ENCODE measurements at places on chromosomes 2 and 18.
A peak's percentile ranks its signal among the peaks of the same experiment; 100 is the strongest.

- DNase-seq = no peak
These were observed 20.9 kb downstream of the NAPG start for GRCh38 chr18:10546557-10547300.

- DNase-seq = peak; percentile 53
These were observed at the start of gene QPCT for GRCh38 chr2:37344453-37345361. TSS of gene QPCT (plus strand) at chr2:37344630. CDS start at chr2:37344732, 102 bp downstream.

- DNase-seq = no peak
These were observed 110.6 kb upstream of the TNP1 start for GRCh38 chr2:216970359-216970915.

DNA sequence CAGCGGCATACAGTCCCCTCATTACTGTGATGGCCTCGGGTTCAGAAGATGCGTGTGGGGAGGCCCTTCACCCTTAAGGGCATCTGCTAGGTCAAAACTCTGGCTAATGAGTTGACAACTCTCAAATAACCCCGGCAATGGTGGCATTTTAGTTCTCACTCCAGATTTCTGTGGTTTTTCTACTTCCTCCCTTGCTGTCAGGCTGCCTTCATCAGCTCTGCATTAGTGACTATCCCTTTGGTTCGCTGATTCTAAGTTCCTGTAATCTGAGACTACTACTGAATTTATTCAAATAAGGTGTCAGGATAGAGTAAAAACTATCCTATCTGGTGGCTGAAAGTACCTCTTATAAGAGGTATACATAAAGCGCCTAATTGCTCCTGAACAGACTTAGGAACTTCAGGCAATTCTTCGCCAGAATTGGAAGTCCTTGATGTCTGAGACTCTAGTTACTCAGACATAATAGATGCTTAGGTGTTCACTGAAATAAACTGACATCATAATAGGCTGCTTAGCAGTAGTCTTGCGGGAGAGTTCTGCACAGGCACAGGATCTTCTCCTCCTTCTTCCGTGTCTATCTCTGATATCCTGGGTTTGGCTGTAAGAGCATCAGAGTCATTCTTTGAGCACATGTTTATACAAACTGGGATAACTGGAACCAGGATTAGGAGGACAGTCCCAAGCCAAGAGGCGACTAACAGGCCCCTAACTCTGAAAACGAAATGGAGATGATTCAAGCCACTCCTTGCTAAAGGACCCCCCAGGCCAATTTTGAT, 194.5 kb downstream of the DNER start:
- DNase-seq = no peak

- no peak for DNase-seq
These were observed 103.4 kb downstream of the ALMS1 start for GRCh38 chr2:73489053-73489452.

DNA sequence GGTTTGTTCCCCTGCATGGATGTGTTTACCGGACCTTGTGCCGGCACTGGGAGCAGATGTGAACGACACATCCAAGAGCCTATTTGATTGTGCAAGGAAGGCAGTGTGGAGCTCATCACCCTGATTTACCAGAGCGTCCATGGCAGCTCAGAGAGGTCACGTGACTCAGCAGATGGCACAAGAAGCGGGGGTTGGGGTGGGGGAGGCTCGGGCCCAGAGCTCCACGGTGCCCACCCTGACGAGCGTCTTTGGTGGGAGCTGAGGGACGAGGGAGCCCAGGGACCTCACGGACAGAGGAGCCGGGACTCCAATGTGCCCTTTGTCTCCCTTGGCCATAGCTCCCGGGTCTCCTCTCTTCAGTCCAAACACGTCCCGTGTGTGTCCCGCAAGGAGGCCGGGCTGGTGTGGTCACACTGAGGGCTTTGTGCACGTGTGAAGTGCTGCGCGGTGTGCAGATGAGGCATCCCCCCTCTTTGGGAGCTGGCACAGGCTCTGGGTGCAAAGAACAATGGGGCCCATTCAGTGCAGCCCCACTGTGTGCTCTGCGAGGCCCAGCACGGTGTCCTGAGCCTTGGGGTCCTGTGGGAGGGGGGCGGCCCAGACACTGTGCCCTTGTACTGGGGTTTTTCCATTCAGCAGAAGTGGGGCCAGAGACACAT, 15.5 kb downstream of the KCNIP3 start:
- no peak for DNase-seq

- DNase-seq = no peak
These were observed 56.9 kb downstream of the SRBD1 start for GRCh38 chr2:45554073-45554741.
